ENCODE measurements at places on chromosomes 12 and 14. TPM values are rescaled to one million over a fixed set of nuclear protein-coding genes. Genes with fewer than 3 reads are reported as not detected.

GPD1 gene
- 1.1 TPM for total RNA-seq

GRCh38 chr12:104551313-104551931 is 94.7 kb downstream of the CHST11 start:
- H3K36me3 ChIP-seq = no peaks in the 10 kb centered on the region
- H3K27me3 ChIP-seq = no peaks in the 10 kb centered on the region
- no peak overlapping the region for H3K27ac ChIP-seq
- H3K4me1 ChIP-seq = peaks cover 69% of the 10 kb centered on the region
- no peak for DNase-seq

OR4E2 gene
- total RNA-seq = not detected

DNA sequence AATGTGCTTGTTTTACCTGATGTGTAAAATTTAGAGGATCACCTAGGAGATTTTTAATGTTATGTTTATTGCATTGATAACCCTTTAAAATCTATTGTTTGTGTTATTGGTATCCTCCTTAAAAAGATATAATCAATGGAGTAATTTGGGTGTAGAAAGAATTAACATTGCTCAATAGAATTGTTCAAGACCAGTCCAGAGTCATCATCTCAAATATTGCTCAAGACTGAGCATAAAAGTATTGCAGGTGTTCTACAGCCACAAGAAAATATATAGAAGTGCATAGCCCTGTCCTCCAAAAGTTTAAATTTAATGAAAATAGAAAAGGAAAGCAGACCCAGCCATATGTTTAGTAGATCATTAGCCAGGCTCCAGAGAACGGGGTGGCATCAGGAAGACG is 102.5 kb upstream of the ARID2 start:
- no peak overlapping the region for H3K27ac ChIP-seq
- H3K4me1 ChIP-seq = no peaks in the 10 kb centered on the region

CEBPE gene
- total RNA-seq = 0.69 TPM

NOXRED1 gene
- total RNA-seq = 1.1 TPM

GRCh38 chr14:64732536-64733120 is 28.4 kb downstream of the PLEKHG3 start:
- no peak overlapping the region for H3K4me3 ChIP-seq
- H3K27me3 ChIP-seq = no peaks in the 10 kb centered on the region
- DNase-seq = no peak
- H3K4me1 ChIP-seq = peaks cover 89% of the 10 kb centered on the region

DNA sequence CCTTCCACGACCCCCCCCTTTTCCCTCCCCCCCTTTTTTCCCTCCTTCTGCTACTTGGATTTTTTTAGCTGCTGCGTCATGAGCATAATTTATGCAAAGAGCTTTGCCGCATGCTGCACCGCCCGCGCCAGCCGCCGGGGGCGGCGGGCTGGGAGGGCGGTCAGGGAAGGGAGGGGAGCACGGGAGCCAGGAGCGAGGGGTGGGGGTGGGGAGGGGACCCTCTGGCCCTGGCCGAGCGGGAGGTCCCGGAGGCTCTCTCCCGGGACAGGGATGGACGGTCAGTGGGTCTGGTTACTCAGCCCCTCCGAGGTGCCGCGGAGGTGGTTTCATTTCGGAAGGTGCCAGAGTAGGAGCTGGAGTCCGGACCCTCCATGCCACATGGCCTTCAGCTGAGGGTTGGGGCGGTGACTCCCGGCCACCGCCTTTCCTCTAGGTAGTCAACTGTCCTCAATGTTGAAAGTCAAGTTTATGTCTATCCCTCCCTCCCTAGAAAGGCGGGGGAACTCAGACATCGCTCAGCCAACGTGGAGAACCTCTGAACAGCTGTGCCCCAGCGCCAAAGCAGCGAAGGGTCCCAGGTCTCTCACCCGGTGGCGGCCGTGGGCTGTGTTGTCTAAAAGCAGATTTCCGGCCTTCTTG is at the start of gene POU6F1:
Gene POU6F1 (minus strand): TSS at position 95 of the 639 bp plus-strand sequence. CDS start 11,226 bp downstream, outside the sequence.
- H3K27me3 ChIP-seq = no peaks in the 10 kb centered on the region
- H3K4me1 ChIP-seq = peaks cover 25% of the 10 kb centered on the region
- DNase-seq = peak; percentile 82
- H3K4me3 ChIP-seq = peak within 1 kb of the TSS; percentile 99
- no peaks in the 10 kb centered on the region for H3K36me3 ChIP-seq
- peak within 1 kb of the TSS; percentile 91 for H3K27ac ChIP-seq

HHIPL1 gene
- total RNA-seq = 0.42 TPM

GRCh38 chr14:102717276-102717675 is 60.0 kb upstream of the TRAF3 start:
- no peak overlapping the region for H3K27ac ChIP-seq
- H3K27me3 ChIP-seq = no peaks in the 10 kb centered on the region
- no peaks in the 10 kb centered on the region for H3K4me1 ChIP-seq
- H3K36me3 ChIP-seq = peaks cover 3% of the 10 kb centered on the region

CLEC9A gene
- not detected for total RNA-seq

E2F7 gene
- total RNA-seq = 0.17 TPM

- H3K27ac ChIP-seq = no peak overlapping the region
- DNase-seq = no peak
- no peaks in the 10 kb centered on the region for H3K4me1 ChIP-seq
- H3K4me3 ChIP-seq = no peak overlapping the region
These were observed 60.7 kb upstream of the PYGL start for GRCh38 chr14:51004801-51005526.

DNA sequence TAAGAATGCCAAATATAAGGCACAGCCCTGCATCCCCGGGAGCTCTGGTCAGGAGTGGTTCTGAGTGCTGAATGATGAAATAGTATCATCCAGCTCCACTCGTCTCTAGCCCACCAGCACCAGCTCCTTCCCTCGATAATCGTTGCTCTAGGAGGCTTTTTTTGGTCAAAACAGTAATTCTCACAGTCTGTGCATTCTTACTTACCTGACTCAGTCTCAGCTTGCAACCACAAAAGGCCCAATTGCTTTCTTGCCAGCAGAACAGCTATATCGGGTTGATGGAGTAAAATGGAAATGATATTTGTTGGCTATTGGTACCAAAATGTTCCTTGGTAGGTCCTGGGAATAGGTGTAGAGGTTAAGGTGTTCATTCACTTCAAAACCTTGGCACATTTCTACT is 94.8 kb downstream of the BMP4 start:
- no peaks in the 10 kb centered on the region for H3K27me3 ChIP-seq
- no peak for DNase-seq
- H3K27ac ChIP-seq = no peak overlapping the region

C3AR1 gene
- 6.1 TPM for total RNA-seq

GRCh38 chr12:3578557-3578956 is 87.6 kb downstream of the PRMT8 start:
- H3K36me3 ChIP-seq = no peaks in the 10 kb centered on the region
- no peak for DNase-seq
- no peaks in the 10 kb centered on the region for H3K27me3 ChIP-seq
- no peak overlapping the region for H3K4me3 ChIP-seq
- no peaks in the 10 kb centered on the region for H3K4me1 ChIP-seq
- H3K27ac ChIP-seq = no peak overlapping the region

DNA sequence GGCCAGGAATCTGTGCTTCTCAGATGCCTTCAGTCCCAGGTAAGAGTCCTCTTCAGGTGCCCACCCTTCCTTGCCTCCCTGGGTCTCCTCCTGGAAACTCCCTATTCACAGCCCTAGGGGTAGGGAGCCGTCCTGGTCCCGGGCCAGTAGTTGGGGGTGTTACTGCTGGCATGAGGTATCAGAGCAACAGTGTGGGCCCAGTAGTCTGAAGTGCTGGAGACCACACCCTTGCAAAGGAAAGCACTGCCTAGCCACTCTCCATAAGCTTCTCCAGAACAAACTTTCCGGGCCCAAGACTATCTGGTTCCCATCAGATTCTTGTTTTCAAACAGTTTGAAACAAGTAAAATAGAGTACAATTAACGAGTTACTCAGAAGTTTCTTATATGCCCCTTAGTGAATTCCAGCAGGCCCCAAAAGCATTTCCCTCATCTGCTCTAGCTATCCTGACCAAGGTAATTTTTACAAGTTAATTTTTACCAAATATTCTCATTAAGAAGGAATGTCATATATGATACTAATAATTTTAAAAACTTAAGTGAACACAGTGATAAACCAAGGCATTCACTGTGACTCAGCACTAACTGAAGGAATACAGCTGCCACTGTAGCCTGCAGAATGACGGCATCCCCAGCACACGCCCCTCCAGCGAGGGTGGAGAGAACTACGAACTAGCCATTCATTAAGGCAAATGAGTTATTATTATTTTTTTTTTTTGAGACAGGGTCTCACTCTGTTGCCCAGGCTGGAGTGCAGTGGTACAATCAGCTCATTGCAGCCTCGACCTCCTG is 49.4 kb downstream of the MOK start:
- H3K4me1 ChIP-seq = no peaks in the 10 kb centered on the region
- no peak for DNase-seq
- H3K27ac ChIP-seq = no peak overlapping the region
- no peaks in the 10 kb centered on the region for H3K36me3 ChIP-seq
- H3K4me3 ChIP-seq = no peak overlapping the region

GRCh38 chr12:1277905-1278304 is 286.9 kb downstream of the ERC1 start:
- H3K27me3 ChIP-seq = no peaks in the 10 kb centered on the region
- DNase-seq = peak; percentile 34
- no peak overlapping the region for H3K4me3 ChIP-seq
- H3K36me3 ChIP-seq = no peaks in the 10 kb centered on the region
- no peaks in the 10 kb centered on the region for H3K4me1 ChIP-seq

- no peaks in the 10 kb centered on the region for H3K27me3 ChIP-seq
- no peaks in the 10 kb centered on the region for H3K36me3 ChIP-seq
- peak within 1 kb of the TSS; percentile 69 for H3K27ac ChIP-seq
- peak within 1 kb of the TSS; percentile 69 for H3K4me3 ChIP-seq
These were observed at the start of gene ERC1 for GRCh38 chr12:990661-991349. TSS of gene ERC1 (plus strand) at chr12:991223. CDS start at chr12:1027904, 36,681 bp downstream.
